ENCODE measurements at places on chromosomes 11 and 22.
A peak's percentile ranks its signal among the peaks of the same experiment; 100 is the strongest.

DNA sequence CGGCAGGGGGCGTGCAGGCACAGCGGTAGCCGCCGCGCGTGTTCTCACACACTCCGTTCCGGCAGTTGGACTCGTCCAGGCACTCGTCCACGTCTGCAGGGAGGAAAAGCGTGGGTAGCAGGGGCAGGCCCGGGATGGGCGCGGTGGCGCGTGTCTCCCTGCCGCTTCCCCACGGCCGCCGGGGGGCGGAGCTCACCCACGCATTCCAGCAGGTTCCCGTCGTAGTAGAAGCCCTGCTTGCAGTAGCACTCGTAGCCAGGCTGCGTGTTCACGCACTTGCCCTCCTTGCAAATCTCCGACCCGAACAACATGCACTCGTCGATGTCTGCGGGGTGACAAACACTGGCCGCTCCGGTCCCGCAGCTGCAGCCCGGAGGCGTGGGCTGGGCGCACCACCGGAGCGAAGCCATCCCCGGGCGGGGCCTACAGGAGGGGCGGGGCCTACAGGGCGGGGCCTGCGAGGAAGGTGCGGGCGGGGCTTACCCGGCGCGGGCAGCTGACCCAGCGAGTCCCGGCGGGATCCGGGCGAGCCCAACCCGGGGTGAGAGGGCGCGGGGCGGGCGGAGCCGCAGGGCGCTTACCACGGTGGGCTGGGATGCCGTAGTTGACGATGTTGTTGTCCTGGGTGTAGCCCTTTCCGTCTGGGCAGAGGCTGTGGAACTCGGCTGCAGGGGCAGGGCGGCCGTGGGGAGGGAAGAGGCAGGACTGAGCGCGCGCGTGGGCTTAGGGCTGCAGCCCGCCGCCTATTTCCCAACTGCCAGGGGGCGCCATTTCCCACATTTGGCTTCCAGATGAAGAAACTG, 15.6 kb downstream of the SCYL1 start:
- peak; percentile 96 for DNase-seq

DNA sequence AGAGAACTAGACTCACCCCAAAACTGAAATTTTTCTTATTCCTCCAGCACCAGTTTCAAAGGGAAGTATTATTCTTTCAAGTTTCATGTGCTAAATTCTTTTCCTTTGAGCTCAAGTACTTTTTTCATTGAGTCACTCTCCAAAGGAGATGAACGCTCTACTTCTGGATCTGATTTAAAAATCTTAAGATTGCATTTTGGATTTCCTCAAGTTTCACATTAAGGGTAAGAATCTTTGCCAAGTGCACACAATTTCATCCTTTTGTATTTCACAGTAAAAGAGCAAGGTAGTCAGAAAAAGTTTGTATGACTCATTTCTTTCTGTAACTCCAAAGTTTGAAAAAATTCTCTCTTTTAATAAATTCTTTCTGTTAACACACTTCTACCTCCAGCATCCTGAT, 435.5 kb downstream of the RAB38 start:
- no peak for DNase-seq

DNA sequence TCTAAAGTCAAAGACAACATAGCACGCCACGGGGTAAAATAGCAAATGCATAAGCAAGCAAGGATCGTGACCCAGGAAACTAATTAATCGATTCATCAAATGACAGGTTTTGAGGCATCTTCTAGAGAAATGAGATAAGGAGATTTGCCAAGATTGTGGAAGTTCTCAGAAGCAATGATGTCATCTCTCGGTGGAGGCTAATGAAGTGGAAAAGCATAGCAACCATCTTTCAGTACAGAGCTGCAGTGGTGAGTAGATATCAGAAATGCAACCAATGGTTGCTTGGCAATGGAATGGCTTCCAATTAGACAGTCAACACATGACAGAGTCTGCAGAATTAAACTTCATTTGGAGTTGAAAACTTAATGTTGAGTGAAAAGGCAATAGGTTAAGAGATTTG, 116.0 kb downstream of the KIRREL3 start:
- no peak for DNase-seq

- no peak for DNase-seq
Measured at GRCh38 chr11:26229981-26230380, 101.9 kb upstream of the ANO3 start.

- no peak for DNase-seq
Measured at GRCh38 chr22:33605221-33605620, 315.1 kb downstream of the LARGE1 start.

DNA sequence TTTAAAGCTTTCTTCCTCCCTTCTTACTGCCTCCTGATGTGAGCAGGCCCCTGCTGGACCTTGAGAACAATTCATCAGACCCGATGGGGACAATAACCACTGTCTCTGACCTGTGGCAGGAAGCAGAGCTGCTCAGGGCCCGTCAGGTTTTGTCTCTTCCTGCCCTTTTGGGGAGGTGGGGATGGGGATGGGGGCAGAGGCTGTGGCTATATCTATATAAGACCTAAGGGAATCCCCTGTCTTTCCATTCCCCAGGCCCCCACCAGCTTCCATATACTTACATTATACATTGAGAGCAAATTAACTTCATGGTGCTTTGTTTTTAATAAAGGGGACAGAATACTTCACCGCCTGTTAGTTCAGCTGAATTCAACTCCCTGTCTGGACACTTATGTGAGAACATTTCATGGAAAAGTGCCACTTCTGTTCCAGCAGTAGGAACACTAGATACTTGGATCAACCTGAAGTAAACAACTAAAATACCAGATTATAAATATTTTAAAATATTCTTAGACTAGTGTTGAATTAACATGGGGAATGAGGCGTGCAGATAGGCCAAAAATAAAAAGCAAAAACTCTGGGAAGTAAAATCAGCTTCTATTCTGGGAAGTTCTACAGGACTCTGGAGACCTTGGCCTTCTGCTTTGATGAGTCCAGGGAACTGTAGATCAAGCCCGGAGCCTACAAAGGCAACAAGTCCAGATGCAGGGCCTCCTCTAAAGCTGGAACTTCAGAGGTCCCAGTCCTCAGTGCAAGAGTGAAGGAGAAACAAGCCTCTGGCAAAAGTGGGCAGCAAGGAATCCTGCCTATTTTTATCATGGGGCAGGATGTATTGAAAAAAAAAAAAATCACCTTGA, 11.1 kb downstream of the ZP1 start:
- no peak for DNase-seq

- DNase-seq, result peak; percentile 90
Measured at GRCh38 chr22:36331912-36332622, 55.7 kb downstream of the MYH9 start.

DNA sequence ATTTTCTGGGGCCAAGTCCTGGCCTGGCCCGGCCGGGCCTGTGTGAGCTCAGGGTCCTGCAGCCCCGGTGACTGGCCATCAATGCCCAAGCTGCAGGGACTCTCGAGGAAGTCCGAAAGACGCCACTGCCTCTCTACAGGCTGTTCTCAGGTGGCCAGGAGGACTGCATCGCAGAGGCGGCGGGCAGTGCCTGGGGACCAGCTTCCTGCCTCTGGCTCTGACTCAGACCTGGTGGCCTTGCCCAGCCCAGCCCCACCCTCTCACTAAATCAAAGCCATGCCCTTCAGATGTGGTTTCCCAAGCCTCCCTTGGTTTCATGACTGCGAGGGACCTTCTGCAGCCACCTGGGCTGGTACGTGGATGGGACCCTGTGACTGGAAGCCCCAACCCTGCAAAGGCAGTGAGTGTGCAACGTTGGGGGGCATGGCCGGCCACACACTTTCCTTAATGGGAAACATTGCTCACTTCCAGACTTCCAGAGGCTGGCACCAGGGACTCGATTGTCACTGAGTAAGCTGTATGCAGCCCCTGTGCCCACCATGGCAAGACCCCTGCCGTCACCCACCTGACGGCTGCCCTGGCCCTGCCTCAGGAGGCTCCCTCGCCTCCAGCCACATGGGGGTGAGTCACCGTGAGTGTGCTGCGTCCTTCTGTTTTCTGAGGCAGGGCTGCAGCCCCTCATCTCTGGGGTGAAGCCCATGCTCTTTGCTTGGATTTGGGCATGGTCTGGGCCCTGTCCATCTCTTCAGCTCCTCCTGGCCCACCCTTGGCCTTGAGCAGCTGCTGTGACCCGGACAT, 6.0 kb upstream of the FGF3 start:
- peak; percentile 75 for DNase-seq

- no peak for DNase-seq
Measured at GRCh38 chr11:32972781-32973180, 42.9 kb upstream of the DEPDC7 start.

GRCh38 chr11:40417627-40418026, 1041.8 kb downstream of the LRRC4C start:
- no peak for DNase-seq

DNA sequence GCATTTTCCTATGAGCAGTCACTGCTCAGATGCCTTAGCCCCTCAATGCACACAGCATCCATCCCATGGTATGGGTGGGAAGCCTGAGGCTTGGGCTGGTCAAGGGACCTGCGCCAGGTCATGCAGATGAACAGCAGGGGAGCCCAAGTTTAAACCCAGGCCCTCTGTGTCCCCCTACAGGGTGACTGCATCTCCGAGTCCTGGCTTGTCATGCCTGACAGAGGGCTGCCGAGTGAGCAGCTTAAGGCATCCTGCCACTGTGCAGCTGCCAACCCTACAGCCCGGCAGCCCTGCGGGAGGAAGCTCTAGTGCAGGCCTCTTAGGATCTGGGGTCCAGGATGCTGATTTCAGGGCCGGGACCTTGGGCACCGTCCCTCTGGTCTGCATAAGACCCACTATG, 10.0 kb downstream of the IL2RB start:
- no peak for DNase-seq

DNA sequence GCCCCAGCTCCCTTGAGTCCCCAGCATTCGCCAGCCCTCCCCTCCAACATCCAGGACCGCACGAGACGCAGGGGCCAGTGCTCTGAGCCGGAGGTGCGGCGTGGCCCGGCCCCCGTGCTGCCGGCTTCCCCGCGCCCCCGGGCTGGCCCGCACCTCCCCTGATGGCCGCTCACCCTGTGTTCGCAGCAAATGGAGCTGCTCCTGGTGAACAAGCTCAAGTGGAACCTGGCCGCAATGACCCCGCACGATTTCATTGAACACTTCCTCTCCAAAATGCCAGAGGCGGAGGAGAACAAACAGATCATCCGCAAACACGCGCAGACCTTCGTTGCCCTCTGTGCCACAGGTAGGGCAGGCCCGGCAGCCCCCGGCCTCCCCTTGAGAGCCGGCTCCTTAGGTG, 2.7 kb downstream of the CCND1 start:
- no peak for DNase-seq

- DNase-seq, result no peak
Measured at GRCh38 chr11:100863080-100863581, 176.0 kb downstream of the ARHGAP42 start.

- no peak for DNase-seq
Measured at GRCh38 chr11:112732031-112732430, 229.2 kb upstream of the NCAM1 start.

DNA sequence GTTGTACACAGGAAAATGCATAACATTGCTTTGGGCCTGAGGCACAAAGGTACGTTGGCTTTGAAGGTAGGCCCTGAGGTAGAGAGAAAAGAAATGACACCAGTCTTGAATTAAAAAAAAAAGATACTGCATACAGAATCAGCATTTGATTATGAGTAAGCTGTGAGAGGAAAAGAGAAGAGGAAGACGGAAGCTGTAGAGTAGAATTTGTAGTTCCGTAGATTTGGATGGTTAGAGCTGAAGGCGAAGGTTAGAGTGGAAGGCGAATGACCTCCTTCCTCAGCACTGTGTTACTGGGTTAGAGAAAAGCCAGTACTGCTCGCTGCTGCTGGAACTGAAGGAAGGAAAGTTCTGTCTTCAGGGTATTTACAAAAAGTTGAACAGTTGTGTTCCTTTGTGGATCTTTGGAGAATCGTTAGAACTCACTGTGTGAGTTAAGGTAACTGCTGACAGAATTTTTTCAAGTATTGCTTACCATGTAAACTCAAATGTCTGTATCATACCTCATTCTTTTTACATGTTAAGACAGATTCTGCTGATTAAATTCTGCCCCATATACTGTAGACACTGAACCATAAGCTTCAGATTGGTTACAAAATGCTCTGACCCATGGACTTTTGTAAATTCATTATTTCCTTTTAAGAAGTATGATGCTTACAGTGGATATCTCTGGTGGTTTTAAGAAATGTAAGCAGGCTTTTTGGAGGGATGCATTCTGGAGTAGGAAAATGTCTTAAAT, 50.2 kb downstream of the MCAM start:
- DNase-seq, result no peak

DNA sequence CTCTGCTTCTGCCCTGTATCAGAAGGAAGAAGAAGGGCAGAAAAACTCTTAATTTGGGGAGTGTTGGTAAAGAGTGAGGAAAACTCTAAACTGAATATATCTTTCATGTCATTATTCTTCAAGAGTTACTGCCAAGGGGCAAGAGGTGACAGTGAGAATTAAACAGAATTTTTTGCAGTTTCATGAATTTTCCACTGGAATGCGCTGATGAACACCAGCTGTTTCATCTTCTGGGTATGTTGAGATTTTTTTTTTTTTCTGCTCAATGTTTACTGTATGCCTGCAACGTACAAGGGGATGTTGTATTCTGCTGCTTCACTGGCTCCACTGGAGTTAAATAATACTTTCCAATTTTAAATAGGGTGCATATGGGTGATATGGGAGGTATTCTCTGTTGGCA, 117.8 kb downstream of the FAM76B start:
- DNase-seq, result no peak

GRCh38 chr11:43521471-43521870, 159.1 kb upstream of the HSD17B12 start:
- no peak for DNase-seq

DNA sequence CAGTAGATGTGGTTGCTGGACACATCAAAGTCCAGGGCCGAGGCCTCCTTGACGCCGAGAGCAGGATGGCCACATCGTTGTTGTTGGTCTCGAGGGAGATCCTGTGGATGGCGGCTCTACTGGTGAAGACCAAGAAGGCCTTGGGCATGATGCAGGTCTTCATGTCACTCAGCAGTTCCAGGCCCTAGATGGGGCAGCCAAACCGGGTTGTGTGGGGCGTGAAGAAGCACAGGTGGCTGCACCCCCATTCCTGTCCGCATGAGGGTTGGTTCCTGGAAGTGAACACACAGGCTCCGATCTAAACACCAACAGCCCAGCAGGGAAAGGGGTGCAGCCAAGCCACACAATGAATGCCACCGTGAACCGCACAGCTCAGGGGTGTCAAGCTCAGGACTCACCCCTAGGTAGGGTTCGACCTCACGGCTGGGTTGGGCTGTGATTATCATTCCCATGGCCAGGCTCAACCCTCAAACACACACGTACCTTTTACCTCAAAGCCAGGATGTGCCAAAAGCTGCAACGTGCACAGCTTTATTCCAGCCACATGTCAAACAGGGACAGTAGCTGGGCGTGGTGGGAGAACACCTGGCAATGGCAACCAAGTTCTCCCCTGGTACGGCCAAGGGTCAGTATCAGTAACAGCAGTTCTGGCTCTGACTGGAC, 132.3 kb downstream of the CRYBB2 start:
- DNase-seq, result no peak

- DNase-seq, result peak; percentile 55
Measured at GRCh38 chr11:14418801-14419417, 59.9 kb upstream of the RRAS2 start.
